ENCODE measurements at places on chromosomes 16 and 17. TPM values are rescaled to one million over a fixed set of nuclear protein-coding genes. Genes with fewer than 3 reads are reported as not detected.

DNA sequence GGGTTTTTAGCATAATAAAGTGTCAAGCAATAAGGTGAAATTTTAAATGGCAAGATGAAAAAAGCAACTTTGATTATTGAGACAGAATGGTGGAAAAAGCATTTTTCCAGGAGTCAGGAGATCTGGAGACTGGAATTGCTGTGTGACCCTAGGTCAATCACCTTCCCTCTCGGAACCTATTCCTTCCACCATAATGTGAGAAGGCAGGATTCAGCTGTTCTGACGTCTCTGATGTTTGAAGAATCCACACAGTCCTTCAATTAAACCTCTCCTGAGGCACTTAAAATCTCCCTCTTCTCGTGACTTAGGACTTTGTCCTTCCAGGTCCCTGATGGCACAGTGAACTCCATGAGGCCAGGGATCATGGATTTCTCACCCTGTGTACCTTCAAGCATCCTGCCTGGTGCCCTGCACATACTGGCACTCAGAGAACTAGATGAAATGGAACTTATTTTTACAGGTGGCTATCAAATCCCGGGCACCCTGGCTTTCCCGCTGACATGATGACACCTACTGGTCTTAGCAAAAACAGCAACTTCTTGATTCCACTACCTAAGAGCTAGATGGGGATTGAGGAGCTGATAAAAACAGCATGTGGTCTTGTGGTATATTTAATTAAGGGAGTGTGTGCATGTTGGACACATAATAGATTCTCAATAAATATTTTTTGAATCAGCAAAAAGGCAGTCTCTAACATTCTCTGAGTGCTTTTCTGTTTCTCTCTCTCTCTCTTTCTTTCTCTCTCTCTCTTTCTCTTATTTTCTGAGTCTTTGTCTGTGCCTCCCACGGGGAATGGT, 2.3 kb upstream of the CCDC182 start:
- peak; percentile 54 for DNase-seq

GRCh38 chr16:4766875-4767628, at the start of gene ZNF500:
ZNF500 (minus strand) TSS chr16:4767162; CDS start chr16:4765978, 1,184 bp downstream.
- DNase-seq = peak; percentile 92

GRCh38 chr17:9533441-9533840, 42.2 kb downstream of the STX8 start:
- DNase-seq = no peak

DNA sequence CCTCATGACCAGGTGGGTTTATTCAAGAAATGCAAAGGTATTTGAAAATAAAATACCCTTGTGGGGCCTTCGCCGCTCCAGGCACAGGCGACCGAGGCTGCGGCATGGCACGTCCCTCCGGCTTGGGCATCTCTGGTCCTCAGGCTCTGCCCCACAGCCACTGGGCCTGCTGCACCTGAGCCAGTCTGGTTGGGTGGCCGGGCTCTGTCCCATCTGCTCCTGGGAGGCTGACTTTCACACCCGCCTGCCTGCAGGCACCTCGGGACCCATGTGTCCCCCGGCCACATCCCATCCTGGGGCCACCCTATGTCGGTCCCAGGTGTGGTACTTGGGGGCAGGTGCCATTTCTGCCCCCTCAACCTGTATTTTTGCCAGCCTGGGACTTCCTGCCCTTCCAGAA, 20.9 kb downstream of the OSBPL7 start:
- no peak for DNase-seq

DNA sequence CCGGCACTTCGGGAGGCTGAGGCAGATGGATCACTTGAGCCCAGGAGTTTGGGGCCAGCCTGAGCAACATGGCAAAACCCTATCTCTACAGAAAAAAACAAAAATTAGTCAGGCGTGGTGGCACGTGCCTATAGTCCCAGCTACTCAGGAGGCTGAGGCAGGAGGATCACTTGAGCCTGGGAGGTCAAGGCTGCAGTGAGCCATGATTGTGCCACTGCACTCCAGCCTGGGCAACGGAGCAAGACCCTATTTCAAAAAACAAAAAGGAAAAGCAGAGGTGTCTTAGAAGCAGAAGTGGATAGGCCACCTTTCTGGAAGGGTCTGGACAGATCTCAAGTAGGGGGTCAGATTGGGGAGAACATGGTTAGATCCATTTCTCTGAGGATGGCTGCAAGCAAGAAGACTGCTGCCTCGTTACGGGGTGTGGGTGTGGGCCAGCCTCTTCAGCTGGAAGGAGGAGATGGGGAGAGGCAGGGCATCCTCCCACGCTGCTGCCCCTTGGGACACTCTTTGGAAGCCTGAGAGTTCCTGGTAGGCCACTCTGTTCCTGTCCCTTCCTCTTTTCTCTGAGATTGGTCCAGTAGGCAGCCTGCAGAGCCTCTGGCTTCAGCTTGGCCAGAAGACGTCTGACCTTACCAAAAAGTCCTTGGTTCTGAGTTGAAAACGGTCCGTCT, 208.0 kb downstream of the MSI2 start:
- no peak for DNase-seq

- DNase-seq = no peak
Observed at GRCh38 chr16:1486551-1487390, 2.0 kb downstream of the PTX4 start.

DNA sequence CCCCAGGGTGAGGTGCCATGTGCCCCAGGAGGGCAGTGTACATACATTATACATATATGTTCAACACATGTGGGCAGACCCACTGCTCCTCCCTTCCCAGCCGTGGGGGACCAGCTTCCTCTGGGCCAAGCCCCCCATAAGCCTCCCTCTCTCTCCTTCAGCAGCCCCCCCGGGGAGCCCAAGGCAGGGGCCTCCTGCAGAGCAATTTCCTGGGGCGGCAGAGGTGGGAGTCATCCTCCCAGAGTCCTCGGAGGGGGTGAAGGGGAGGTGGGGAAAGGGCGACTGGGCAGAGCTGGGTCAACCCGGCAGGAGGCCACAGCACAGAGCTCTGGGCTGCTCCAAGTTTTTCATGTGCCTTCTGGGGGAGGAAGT, 235.1 kb downstream of the ZNF423 start:
- DNase-seq = no peak

DNA sequence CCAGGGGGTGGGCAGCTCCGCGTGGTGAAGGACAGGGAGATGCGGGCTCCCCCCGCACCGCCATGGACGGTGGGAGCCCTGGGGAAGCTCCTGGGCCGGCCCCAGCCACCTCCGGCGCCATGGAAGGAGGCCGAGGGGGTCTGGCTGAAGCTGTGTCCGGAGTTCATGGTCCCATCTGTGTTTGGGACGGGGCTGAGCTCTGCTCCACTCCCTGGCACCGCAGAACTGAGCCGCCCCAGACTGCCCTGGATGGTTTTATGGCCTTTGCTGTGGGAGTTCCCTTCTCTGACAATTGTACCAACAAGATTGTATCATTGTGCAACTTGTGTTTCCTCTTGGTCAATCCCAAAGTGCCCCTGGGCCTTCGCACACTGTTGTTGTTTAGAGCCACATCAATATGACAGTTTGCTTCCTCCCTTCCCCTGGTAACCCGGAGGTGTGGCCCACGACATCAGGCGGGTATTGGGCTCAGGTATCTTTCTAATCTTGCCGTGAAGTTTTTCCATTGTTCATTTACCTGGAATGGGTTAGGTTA, 942 bp downstream of the KRT23 start:
- DNase-seq = no peak

DNA sequence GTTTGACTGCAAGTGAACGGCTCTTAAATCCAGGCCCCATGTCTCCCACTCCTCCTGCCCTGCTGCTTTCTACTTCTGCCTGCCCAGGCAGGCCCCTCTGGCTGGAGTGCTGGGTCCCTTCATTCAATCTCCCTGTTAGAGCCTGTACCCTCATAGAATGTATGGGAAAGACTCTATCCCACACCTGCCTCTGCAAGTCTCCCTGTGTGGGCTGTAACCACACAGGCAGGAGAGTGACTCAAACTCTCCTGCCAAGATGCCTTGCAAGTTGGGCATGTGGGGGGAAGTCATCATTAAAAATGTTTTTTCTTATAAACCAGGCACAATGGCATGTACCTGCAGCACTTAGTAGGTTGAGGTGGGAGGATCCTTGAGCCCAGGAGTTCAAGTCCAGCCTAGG, 77.5 kb downstream of the PLXDC1 start:
- no peak for DNase-seq

DNA sequence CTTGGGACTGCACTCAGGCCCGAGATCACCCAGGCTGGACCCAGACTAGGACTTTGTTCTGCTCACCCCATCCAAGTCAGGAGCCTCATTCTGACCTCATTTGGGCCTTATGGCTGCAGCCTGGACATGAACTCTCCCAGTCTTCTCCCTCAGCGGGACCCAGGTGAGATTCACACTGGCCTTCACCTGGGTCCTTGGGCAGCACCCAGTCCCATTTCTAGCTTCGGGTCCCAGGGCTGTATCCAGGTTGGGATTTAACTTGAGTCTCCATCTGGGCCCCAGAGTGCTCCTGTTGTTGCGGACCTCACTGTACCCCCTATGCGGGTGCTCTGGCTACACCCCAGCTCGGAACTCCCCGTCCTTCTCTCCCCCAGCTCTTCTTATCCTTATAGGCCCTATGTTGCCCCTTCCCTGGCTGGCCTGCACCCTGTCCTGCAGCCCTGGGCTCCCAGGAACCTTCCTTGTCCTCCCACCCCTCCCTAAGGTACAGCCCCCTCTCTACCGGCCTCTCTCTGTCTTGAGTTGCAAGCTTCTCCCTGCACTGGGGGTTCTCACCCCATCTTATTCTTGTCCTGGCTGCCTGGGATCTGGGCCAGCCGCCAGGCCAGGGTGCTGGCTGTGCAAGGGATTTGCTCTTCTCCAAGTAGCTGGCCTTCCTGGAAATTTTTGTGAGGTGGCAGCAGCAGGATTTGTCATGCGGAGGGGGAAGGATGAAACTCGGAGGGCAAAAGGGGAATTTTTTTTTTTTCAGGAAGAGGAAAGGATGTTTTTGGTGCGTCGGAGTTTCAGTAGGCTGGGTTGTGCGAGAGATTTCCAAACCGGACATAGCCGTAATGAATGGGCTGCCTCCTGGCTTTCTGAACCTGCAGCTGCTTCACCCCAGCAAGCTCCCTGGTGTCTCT, 904 bp downstream of the MAP2K3 start:
- DNase-seq = no peak

DNA sequence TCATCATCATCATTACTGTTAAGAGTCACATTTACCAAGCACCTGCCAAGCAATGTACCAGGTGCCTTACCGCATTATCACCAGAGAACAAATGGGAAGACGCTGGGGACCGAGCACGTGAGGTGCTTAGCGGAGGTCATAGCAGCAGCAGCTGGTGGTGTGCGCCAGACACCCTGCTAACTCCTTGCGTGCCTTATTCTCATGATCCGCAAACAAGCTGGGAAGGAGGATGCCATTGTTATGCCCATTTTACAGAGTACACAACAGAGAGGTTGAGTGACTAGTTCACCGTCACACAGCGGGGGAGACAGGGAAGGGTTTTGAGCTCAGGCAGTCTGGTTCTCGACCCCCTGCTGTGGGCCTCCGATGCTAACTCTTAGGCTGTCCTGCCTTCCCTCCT, 7.3 kb downstream of the ATP2A3 start:
- no peak for DNase-seq

DNA sequence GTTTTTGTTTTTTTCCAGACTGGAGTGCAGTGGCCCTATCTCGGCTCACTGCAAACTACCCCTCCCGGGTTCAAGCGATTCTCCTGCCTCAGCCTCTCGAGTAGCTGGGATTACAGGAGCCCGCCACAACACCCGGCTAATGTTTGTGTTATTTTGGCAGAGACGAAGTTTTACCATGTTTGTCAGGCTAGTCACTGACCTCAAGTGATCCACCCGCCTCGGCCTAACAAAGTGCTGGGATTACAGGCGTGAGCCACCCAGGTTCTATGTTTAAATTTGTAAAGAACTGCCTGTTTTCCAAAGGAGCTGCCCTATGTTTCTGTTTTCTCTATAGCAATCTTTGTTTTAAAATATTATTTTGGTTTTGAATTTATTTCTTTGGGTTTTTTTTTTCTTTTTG, 13.8 kb upstream of the C16orf87 start:
- no peak for DNase-seq

DNA sequence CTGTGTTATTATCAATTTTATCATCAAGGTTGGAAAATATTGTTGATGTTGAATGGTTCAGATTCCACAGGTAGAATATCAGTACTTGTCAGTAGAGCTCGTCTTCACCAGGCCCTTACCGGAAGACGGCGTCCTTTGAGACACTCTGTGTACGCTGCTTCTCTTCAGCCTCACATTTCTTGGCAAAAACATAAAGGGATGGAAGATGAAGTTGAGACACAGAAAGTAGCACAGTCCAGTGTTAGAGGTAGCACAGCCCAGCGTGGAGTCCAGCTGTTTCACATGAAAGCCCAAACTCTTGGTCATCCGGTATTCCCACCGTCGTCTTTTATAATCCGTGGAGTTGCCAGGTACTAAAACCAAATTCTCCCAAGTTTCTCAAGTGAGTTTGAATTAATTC, 30.4 kb downstream of the ATP2C2 start:
- DNase-seq = no peak

DNA sequence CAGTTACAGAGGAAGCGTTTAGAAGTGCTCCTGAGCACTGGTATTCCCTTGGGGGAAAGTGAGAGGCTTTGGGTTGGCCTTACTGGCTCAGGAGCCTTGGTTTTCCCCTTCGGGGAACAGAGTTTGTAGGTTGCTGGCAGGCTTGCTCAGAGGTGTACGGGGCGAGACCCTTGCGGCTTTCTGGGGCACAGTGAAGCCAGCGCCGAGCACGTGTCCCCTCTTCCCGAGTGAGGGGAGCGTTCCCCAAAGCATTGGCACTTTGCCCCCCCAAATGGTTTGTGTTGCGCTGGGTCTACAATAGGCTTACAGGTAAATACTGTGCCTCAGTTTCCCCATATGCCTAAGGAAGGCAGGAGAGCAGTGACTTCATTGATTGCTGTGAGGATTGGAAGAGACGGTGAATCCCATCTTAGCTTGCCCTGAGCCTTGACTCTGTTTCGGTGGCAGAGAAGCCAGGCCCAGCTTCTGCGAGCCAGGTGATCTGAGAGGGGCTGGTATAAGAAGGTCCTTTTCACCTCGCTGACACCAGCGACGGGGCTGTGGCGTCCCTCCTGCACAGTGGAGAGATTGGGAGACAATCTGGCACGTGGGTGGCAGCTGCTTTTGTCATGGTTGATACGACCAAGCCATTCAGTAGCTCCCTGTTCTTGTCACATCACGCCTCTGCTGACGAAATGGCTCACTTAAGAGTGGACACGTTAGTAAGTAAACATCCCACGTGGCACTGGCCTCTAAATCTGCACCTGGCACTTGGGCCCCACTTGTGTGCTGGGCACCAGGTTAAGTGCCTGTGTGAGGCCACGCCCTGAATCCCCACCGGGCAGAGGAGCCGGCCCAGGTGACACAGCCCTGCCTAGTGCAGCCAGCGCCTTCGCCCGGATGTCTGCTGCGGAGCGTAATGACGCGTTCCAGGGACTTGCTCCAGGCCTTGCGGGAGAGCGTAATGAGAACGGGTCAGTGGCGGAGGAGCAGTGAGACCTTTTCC, 55.0 kb downstream of the MEAK7 start:
- no peak for DNase-seq

GRCh38 chr17:3004925-3005324, 58.5 kb downstream of the OR1D5 start:
- DNase-seq = no peak

- DNase-seq = no peak
Observed at GRCh38 chr16:64872101-64872500, 249.8 kb downstream of the CDH11 start.

Gene ZNF629
- polyA plus RNA-seq = 1.1 TPM

Gene KRT9
- polyA plus RNA-seq = not detected

Gene GAN
- 1.3 TPM for polyA plus RNA-seq

Gene TXNDC11
- polyA plus RNA-seq = 35.6 TPM
